ENCODE measurements at places on chromosomes 6 and 20.

- no peak for DNase-seq
These were observed 72.4 kb upstream of the KIF25 start for GRCh38 chr6:167925026-167925425.

DNA sequence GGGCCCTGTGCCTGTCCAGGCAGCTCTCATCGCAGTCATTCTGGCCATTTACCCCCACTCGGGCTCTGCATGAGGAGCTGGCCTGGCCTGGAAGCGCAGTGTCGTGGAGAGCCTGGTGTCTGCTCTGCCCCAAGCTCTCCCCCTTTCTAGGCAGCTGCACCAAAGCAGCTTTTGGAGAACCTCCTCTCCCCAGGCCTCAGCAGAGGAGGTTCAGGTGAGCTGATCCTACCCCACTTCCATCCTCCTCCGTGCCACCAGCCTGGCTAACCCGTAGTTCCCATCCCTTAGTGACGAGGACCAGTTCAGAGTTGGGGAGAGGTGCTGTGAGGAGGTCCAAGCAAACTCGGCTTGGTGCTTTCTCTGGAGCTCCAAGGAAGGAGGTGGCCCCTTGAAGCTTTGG, 30.5 kb upstream of the PHACTR3 start:
- DNase-seq = no peak

- peak; percentile 36 for DNase-seq
These were observed 9.4 kb upstream of the DSTN start for GRCh38 chr20:17560344-17561074.

- DNase-seq = peak; percentile 60
These were observed 289.6 kb downstream of the RFPL4B start for GRCh38 chr6:112636650-112637262.

DNA sequence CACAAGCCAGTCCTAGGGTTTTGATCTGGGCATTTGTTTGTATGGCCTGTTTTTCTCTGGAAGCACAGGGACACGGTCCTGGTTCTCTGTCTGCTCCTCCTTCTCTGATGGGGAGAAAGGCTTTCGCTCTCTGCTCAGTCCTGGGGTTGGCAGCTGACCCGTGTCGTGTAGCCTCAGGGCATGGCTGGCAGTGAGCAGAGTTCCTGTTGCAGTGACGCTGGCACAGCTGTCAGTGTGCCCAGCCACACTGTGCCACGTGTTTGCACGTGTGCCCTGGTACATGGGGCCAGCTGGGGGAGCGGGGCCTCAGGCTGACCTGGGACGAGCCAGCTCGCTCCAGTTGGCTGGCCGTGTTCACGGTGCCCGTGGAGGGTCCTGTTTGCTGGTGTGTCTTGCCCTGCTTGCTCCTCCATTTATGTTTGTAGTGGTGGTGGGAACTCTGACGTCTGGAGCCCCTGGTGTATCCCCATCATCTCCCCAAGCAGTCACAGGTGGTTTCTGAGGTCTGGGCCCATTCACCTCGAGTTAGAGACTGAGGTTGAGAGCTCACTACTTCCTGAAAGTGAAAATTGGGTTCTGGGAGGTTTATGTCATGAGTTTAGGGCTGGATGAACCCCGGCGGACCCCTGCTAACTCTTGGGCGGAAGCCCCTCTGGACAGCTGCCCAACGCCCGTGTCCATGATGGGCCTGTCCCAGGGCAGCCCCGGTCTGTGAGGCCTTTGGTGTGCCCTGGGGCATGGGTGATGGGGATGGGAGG, 10.2 kb upstream of the DNAJC5 start:
- DNase-seq = no peak

Data from EL (cell line).